HT-29 (cell line): ENCODE measurements at places on chromosomes 3 and 15. TPM values are rescaled to one million over a fixed set of nuclear protein-coding genes. Genes with fewer than 3 reads are reported as not detected.

The CPN2 gene
- not detected in 2 replicates for total RNA-seq

The DENND4A gene
- total RNA-seq, result 9.0 and 9.7 TPM in 2 replicates

The MST1R gene
- 60.3 and 64.4 TPM in 2 replicates for total RNA-seq

The SOX14 gene
- total RNA-seq, result not detected in 2 replicates

The TLR9 gene
- total RNA-seq, result not detected in 2 replicates

The RAD51 gene
- total RNA-seq, result 15.7 and 16.1 TPM in 2 replicates

The GLDN gene
- 0.97 and 2.3 TPM in 2 replicates for total RNA-seq

The ADGRG7 gene
- 0.08 and 0.13 TPM in 2 replicates for total RNA-seq

The CHRM5 gene
- not detected in 2 replicates for total RNA-seq

The LINS1 gene
- total RNA-seq, result 6.9 and 7.3 TPM in 2 replicates

The ANKUB1 gene
- total RNA-seq, result not detected in 2 replicates

The GRK7 gene
- total RNA-seq, result 0.03 TPM in 1 of 2 replicates, not detected in the other

The CCDC9B gene
- 15.3 and 16.4 TPM in 2 replicates for total RNA-seq

The PLSCR2 gene
- total RNA-seq, result not detected in 2 replicates

The ACSBG1 gene
- total RNA-seq, result 1.4 and 3.6 TPM in 2 replicates

The MCF2L2 gene
- 0.05 TPM in 1 of 2 replicates, not detected in the other for total RNA-seq

The ARHGEF26 gene
- total RNA-seq, result 8.3 and 11.3 TPM in 2 replicates

The GP9 gene
- not detected in 2 replicates for total RNA-seq

The GOLGA6L7 gene
- not detected in 2 replicates for total RNA-seq

The GRAMD1C gene
- total RNA-seq, result 0.10 and 0.42 TPM in 2 replicates

The PIGZ gene
- total RNA-seq, result 7.3 and 10.1 TPM in 2 replicates

The PRTG gene
- not detected in 2 replicates for total RNA-seq

The AGBL1 gene
- not detected in 2 replicates for total RNA-seq

The KNL1 gene
- total RNA-seq, result 13.1 and 17.7 TPM in 2 replicates

The RPL39L gene
- total RNA-seq, result not detected in 2 replicates

The SNRPN gene
- not detected in 2 replicates for total RNA-seq
